Hepatocyte (in vitro differentiated cells): ENCODE measurements at places on chromosomes 16 and 17.

GRCh38 chr17:40181205-40181604 is 3.9 kb downstream of the RAPGEFL1 start:
- no peak for DNase-seq

- peak; percentile 66 for DNase-seq
Observed at GRCh38 chr17:38600906-38601305, 4.8 kb downstream of the SRCIN1 start.

- peak; percentile 23 for DNase-seq
Observed at GRCh38 chr17:69466905-69467667, 52.6 kb downstream of the MAP2K6 start.

DNA sequence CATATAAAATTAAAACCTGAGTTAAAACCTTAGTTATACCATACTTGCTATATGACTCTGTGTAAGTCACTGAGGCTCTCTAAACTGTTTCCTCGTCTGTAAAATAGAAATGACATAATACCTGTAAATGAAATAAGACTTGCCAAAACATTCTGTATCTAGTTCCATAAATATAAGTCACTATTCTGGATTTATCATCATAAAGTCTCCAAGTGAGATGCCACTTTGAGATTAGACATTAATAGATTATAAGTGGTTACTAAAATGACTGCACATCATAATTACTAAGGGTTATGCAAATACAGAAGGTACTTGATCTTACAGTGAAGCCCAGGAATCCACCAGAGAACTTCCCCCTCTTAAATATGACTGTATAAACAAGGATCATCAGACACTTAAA is 12.0 kb upstream of the BRIP1 start:
- no peak for DNase-seq

DNA sequence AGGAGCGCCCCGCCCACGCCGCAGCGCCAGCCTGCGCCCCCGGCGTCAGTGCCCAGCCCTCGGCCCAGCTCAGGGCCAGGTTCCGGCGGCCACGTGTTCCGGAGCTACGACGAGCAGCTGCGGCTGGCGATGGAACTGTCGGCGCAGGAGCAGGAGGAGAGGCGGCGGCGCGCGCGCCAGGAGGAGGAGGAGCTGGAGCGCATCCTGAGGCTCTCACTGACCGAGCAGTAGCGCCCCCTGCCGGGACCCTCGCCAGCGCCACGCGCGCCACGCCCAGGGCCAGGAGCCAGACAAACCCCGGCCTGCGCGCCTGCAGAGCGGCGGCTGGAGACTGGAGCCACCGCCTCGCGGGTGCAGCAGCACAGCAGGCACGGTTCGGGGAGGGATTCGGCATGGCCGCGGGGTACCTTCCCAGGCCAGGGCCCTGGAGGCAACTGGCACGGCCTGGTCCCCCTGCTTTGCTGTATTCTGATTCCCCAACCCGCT is 9.3 kb downstream of the CORO6 start:
- peak; percentile 90 for DNase-seq

- no peak for DNase-seq
Observed at GRCh38 chr16:47129755-47130435, 13.8 kb downstream of the NETO2 start.

- no peak for DNase-seq
Observed at GRCh38 chr17:67200727-67201301, 44.2 kb downstream of the HELZ start.

- DNase-seq, result peak; percentile 93
Observed at GRCh38 chr17:50479522-50480141, 972 bp downstream of the RSAD1 start.

- DNase-seq, result no peak
Observed at GRCh38 chr16:86083382-86084002, 184.5 kb downstream of the IRF8 start.

GRCh38 chr16:63458846-63459245 is 1422.6 kb upstream of the CDH8 start:
- no peak for DNase-seq

DNA sequence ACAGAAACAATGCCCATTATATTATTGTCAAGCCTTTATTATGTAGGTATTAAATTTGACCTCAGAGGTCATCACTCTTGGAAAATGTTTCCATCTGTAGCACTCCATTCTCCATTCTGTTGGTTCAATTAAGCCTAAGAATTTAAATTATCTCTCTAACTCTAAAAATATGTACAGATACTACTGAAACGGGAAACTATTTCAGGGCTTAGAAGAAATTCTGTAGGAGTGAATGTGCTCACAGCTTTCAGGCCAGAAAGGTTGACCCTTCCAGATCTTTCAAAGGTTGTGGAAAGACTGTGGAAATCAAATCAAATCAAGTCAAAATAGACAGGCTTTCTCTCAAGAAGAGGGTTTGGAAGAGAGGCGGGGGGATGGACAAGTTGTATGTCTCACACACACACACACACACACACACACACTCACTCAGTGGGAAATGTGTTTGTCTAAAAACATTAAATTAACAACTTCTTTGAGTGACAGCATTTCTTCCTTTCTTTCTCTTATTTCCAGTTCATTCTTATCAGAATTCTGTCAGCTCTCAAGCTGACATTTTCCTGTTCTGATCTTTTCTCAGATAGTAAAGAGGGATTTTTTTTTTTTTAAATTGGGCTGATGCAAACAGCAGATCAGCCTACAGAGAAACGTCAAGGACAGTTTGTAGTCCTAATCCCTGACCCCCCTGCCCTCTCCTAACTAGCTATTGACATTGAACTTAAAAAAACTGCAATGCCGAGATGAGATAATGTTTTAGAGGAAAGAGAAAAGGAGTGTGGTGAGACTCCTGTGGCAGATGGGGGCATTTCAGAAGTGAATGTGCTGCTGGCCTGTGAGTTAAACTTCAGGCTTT is 139.0 kb upstream of the ZFHX3 start:
- no peak for DNase-seq

GRCh38 chr17:31294231-31294630 is 2.8 kb downstream of the OMG start:
- no peak for DNase-seq

DNA sequence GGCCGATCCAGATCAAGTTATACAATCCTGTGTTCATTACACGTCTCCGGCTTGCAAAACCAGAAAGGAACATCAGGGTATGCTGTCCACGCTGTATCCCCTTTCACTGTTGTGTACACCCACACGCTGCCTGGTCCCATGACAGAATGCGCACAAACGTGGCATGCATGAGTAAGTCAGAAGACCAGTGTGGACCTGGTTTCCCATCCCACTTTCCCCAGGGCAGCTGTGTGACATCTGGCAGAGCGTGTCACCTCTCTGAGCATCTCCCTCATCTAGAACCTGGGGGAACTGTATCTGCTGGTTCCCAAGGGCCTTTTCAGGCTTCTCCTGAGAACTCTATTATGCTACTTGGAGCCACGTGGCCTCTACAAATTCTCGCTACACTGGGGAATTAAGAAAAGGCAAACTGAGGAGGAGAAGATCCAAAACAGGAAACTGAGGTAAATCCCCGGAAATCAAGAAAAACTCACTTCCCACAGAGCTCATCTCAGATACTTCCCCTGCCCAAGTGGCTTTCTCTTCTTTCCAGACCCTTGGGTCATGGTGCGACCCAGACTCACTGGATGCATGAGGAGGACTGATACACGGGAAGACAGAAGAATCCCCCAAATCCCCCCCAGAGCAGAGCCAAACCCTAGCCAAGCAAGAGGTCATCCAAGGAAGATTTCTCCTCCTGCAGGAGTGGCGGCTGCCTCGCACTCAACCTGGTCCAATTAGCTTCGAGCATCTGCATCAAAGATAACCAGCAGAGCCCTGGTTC is 139.3 kb downstream of the GAS7 start:
- no peak for DNase-seq

GRCh38 chr16:74291577-74292208 is 4.9 kb upstream of the PSMD7 start:
- DNase-seq, result no peak

DNA sequence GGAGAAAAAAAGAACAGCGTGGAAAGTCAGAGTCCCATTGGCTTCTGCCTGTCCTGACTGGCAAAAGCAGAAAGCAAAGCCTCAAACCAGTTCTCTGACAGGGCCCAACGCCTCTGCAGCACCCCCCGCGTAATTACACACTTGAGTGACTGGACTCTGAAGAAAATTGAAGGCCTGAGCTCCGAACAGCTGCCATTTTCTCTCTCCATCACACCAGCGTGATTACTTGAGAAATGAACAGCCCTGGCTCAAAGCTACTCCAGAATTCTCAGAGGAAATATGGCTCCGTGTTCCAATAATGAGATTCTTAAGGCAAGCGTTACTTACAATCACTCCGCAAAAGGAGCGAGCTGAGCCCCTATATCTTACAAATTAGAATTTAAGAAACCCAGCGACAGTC is 142.7 kb upstream of the C17orf78 start:
- no peak for DNase-seq

- DNase-seq, result no peak
Observed at GRCh38 chr16:11333010-11333409, 12.2 kb upstream of the RMI2 start.
